ENCODE measurements at places on chromosomes 7 and 10. TPM values are rescaled to one million over a fixed set of nuclear protein-coding genes. Genes with fewer than 3 reads are reported as not detected.

DNA sequence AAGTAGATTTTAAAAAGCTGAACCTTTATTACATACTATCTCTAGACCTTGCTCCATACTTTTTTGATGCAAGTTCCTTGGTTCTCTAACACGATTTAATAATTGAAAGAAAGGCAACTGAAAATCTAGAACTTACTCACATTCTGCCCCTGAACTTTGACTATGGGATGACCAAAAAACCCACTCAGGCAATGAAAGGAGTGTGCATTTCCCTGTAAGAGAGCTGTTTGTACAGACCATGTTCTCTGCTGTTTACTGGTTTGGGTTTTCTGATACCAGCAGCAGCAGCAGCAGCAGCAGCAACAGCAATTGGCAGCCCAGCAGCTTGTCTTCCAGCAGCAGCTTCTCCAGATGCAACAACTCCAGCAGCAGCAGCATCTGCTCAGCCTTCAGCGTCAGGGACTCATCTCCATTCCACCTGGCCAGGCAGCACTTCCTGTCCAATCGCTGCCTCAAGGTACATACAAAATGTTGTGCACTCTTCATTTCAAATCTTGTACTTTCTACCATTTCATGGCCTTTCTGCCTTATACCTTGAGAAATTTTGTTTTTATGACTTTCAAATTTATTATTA is 216.7 kb downstream of the FOXP2 start:
- DNase-seq = no peak
- no peak overlapping the region for H3K4me3 ChIP-seq
- no peak overlapping the region for H3K27ac ChIP-seq
- no peaks in the 10 kb centered on the region for H3K4me1 ChIP-seq
- H3K36me3 ChIP-seq = no peaks in the 10 kb centered on the region

- DNase-seq = no peak
- no peaks in the 10 kb centered on the region for H3K36me3 ChIP-seq
- H3K27me3 ChIP-seq = no peaks in the 10 kb centered on the region
Measured at GRCh38 chr10:128219295-128219694, 93.1 kb upstream of the MKI67 start.

DNA sequence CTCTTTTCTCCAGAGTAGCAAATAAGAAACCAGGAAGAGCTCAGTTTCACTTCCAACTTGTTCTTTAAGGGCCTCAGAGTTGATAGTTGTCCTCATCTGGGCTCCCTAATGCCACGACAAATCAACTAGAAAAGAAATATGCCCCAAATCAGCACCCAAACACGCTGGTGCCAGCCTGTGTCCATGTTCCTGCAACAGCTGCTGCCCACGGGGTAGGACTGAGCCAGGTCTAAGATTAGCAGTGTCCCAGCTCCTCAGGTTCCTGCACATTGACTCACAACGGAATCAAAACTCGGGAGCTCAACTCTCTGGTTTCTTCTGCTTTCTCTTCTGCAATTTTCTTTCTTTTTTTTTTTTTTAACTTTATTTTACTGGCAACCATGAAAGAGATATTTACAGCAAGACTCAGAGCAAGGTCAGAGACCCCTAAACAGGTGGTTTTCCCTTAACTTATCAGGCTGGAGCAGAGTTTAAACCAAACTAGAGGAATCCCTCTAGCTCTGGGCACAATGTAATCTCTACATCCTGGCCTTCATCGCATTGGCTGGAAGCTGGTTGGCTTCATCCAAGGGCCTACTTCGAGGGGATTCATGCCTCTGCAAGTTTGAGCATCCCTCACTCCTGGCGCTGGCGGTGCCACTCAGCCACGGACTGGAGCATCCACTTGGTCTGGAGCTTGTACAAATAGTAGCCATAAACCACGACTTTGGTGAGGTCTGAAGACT is 126.1 kb downstream of the PFKFB3 start:
- no peaks in the 10 kb centered on the region for H3K27me3 ChIP-seq
- H3K4me1 ChIP-seq = no peaks in the 10 kb centered on the region
- DNase-seq = no peak
- no peak overlapping the region for H3K4me3 ChIP-seq

GRCh38 chr7:33902746-33903145 is 2.6 kb upstream of the BMPER start:
- no peak overlapping the region for H3K27ac ChIP-seq
- H3K4me1 ChIP-seq = peaks cover 14% of the 10 kb centered on the region
- DNase-seq = no peak

The NEURL1 gene
- total RNA-seq = 0.95 TPM
